Stimulated activated naive B cell treated with anti-CD40 and anti-IgM and Interleukin-4, amounts not matched to agents 10 μg/mL and 1 μg/mL and 100 μg/mL, for 72 hours (primary cell): ENCODE measurements at places on chromosomes 11 and 22.

- peak; percentile 48 for DNase-seq
Observed at GRCh38 chr11:2930704-2931419, 1.6 kb upstream of the PHLDA2 start.

- DNase-seq, result no peak
Observed at GRCh38 chr22:31962387-31963125, 18.2 kb downstream of the YWHAH start.

- DNase-seq, result no peak
Observed at GRCh38 chr11:76745561-76746207, 37.5 kb upstream of the TSKU start.

GRCh38 chr22:19510919-19511341 lies 13.3 kb downstream of the CLDN5 start:
- DNase-seq, result no peak

GRCh38 chr22:31139866-31140716 lies at the start of gene PLA2G3:
Gene PLA2G3, minus strand, starts transcription at chr22:31140508. Its CDS starts 154 bp downstream, at chr22:31140354.
- no peak for DNase-seq

DNA sequence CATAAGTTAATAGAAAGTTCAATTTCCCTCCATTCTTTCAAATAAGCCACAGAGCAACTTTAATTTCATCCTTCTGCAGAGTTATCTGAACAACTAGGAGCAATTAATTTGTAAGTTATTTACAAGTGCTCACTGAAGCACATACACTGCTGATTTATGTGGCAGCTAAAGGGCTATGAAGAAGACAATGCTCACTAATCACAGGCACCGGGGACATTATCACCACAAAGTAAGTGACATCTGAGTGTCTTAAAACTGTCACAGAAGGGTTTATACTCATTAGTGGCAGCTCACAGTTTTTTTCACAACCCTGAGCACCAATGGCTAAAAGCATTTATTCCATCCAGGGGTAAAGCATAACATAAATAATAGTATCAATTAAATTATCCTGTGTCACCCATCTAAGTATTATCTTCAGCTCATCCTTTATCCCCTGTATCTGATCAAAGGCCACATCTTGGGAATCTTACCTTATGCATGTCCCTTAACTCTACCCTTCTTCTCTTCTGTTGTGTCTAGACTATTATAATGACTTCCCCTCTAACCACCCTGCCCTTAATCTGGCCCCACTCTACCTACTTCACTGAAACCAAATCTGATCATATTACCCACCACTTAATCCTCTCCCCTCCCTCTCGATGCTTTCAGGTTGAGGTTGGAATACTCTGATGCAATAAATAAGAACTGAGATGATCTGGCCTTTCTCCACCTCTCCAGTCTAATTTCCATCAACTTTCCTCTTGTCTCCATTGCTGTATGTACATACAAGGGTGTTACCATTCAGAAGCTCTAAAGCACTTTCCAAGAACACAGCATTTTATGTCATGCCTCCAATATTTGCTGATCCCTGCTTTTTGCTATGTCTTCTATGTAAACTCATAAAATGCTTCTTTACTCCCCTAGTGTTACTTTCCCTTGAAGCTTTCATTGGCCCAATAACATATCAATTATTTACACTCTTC lies 252.7 kb downstream of the CASP12 start:
- no peak for DNase-seq

GRCh38 chr11:76279646-76280045 lies 73.3 kb upstream of the WNT11 start:
- DNase-seq, result no peak

GRCh38 chr11:76512851-76513653 lies 68.2 kb downstream of the EMSY start:
- DNase-seq, result no peak

DNA sequence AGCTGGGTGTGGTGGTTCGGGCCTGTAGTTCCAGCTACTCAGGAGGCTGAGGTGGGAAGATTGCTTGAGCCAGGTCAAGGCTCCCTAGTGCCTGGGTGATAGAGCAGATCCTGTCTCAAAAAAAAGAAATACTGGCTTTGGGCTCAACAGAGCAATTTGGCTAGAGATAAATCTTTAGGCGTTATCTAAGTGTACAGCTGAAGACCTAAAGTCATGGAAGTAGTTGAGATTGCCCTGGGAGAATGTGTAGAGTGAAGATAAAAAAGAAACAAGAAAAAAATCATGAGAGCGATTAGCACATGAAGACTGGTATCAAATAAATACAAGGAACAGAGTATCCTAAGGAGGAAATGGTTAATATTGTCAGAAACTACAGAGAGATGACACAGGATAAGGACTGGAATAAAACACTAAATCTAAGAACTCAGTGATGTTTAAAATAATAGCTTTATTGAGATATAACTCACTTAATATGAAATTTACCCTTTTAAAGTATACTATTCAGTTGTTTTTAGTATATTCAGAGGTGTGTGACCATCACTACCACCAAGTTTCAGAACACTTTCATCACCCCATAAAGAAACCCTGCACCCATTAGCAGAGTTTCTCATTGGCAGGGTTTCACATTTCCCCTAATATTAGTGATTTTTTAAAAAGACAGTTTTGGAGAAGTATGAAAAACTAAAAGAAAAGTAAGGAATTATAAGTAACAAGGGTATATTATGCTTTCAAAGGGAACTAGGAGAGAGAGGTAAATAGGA lies 20.7 kb downstream of the PIK3C2A start:
- DNase-seq, result no peak

- DNase-seq, result no peak
Observed at GRCh38 chr22:44206696-44207095, 26.0 kb downstream of the PARVG start.

GRCh38 chr11:77512092-77512491 lies 38.2 kb upstream of the PAK1 start:
- no peak for DNase-seq

DNA sequence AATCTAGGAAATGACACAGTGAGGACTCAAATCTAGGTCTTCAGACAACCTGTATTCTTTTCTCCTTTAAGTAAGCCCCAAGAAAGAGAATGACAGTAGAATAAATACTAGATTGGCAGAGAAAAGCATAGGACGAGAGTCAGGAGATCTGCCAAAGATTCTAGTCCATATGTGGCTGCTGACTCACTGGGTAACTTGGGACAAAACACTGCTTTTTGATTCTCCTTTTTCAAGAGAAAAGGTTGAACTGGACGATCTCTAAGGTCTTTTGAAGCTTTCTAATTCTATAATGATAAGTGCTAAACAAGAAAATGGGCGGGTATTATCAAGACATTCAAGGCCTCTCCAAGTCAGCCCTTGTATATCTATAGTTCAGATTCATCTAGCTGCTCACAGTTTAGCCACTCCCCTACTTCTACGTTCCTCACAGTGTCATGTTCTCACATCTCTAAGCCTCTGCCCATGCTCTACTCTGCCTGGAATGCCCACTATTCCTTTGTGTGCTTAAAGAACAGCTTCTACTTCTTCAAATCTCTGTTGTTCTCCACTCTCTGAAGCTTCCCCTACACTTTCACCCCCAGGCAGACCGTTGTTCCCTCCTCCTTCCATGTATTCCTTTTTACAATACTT lies 53.0 kb downstream of the RELT start:
- no peak for DNase-seq

- DNase-seq, result no peak
Observed at GRCh38 chr11:116958246-116958645, 120.8 kb upstream of the APOA1 start.

DNA sequence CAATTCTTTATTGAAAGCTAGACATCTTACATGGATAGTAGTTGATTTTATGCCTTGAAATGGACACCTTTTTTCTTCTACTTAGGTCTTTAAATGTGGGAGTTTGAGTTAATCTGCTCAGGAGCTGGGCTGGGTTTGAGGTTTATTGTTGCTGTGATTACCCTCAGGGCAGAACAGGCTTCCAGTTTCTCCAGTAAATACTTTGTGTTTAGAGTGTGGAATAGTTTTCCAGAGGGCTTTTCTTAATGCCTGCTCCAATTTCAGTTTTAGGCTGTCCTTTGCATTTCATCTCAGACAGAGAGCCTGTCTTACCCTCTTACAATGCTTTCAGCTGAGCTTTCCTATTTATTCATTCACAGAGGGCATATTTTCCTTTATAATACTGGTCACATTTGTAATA lies 69.9 kb upstream of the ADORA2A start:
- no peak for DNase-seq

DNA sequence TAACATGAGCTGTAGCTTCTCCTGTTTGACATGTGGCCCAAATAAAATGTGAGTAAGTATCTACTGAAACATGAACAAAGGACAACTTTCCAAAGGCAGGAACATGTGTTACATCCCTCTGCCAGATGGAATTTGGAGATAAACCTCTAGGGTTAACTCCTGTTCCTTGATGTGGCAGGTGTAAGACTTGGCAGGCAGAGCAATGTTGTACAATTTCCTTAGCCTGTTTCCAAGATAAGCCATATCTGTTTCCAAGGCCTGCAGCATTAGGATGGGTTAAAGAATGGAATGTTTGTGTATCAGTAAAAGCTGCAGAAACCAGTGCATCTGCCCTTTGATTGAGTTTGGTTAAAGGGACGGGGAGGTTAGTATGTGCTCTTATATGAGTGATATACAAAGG lies 8.8 kb upstream of the DNAJB13 start:
- DNase-seq, result no peak

- no peak for DNase-seq
Observed at GRCh38 chr11:118056806-118057205, 20.1 kb upstream of the TMPRSS4 start.

GRCh38 chr11:15327786-15328231 lies 213.1 kb downstream of the INSC start:
- DNase-seq, result peak; percentile 1

DNA sequence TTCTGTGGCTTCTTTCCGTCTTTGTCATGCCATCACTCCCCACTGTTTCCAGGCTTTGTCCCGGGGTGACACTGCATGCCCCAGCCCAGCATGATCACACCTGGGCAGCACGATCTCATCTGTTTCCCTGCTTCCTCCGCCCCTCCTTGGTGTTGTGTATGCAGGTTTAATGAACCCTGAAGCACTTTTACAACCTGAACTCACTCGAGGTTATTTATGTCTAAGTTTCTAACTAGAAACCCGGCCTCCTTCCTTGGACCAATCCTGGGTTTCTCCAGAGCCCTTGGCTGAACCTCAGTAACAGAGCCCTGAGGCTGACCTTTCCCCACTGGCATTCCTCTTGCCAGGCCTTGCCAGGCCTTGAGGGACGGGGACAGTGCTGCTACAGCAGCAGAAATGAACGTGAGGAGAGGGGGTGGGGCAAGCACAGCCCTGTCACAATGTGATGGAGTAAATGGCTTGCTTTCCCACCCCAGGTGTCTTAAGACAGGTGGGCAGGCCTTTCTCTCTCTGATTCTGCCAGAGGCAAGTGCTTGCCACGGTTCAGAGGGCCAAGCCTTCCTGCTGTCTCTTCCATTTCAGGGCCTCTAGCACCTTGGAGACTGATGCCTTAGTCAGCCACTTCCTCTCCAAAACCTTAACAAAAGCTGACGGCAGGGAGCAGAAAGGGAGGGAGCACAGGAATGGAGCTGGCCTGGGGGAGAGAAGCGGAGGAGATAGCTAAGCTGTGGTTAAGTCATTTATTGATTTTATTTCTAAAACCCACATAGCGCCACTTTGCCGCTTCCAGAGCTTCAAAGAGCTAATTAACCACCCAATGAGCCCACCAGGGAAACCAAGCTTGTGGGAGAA lies 3.1 kb upstream of the PYGM start:
- DNase-seq, result no peak

DNA sequence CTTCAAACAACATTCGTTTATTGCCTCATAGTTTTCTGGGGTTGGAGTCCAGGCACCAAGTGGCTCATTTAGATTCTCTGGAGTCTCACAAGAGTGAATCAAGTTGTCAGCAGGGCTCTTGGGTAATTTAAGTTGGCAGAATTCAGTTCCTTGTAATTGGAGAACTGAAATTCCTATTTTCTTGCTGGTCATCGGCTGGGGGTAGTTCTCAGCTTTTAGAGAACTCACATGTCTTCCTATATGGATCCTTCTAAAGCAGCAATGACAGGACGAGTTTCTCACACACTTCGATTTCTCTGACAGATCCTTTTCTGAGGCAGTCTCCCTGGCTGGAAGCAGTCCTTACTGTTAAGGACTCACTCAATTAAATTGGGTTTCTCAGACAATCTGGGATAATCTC lies 17.3 kb upstream of the OOSP4B start:
- no peak for DNase-seq

GRCh38 chr22:26259510-26259909 lies 90.2 kb downstream of the SEZ6L start:
- DNase-seq, result no peak

DNA sequence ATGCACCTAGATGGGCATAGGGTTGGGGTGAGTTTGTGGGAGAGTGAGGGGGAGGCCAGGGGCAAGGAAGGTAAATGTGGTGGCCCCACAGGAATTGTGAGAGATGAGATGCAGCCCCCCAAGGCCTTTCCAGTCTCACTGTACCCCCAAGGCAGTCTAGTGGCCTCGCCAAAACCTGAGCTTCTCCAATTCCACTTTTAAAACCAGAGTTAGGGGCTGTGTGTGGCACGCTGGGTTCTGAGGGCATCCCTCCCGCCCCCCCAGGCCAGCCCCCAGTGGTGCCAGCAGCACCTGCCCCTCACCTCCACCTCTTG lies 40.4 kb downstream of the KCNC1 start:
- no peak for DNase-seq
